ENCODE measurements at places on chromosomes 3 and 15. TPM values are rescaled to one million over a fixed set of nuclear protein-coding genes. Genes with fewer than 3 reads are reported as not detected.

DNA sequence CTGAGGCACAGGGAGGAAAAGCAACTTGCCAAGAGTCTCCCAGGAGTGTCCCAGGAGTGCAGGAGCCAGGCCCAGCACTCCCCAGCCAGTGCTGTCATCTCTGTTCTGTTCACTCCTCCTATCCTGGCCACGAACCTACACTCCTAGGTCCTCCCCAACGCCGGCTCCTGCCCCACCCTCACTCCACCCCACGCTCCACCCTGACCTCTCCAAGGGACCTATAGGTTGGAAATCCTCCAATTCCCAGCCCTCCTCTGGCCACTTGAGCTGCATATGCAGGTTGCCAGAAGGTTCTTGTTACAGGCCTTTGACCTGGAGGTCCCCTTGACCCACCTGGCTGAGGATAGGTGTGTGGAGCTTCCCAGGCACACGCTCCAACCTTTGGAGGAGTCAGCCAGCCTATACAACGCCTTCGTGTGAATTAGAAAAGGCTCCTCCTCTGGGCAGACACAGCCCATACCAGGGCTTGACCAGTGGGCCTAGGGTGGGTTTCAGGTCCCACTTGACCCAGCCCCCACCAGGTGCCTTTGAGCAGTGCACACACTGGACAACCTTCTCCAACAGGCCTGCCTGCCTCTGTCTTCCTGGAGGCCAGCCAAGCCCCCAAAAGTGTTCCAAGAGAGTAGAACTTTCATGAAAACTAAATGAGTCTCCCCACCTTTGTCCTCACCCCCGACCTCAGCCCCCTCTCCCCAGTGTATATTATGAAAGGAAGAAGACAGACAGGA is 167.2 kb upstream of the TLE3 start:
- H3K36me3 ChIP-seq, result no peaks in the 10 kb centered on the region
- DNase-seq, result no peak
- H3K4me3 ChIP-seq, result no peak overlapping the region
- H3K4me1 ChIP-seq, result peaks cover 12% of the 10 kb centered on the region

- no peaks in the 10 kb centered on the region for H3K27me3 ChIP-seq
- H3K36me3 ChIP-seq, result no peaks in the 10 kb centered on the region
- no peaks in the 10 kb centered on the region for H3K4me1 ChIP-seq
- peak; percentile 24 for DNase-seq
- H3K4me3 ChIP-seq, result no peak overlapping the region
Measured at GRCh38 chr3:100316641-100317069, 17.9 kb upstream of the NIT2 start.

- H3K4me3 ChIP-seq, result no peak overlapping the region
- no peak overlapping the region for H3K27ac ChIP-seq
- H3K4me1 ChIP-seq, result no peaks in the 10 kb centered on the region
- no peaks in the 10 kb centered on the region for H3K36me3 ChIP-seq
Measured at GRCh38 chr3:148044151-148044550, 635.0 kb downstream of the ZIC1 start.

GRCh38 chr15:73361337-73361736 is 7.4 kb downstream of the HCN4 start:
- H3K36me3 ChIP-seq, result no peaks in the 10 kb centered on the region
- DNase-seq, result no peak
- H3K4me1 ChIP-seq, result no peaks in the 10 kb centered on the region

DNA sequence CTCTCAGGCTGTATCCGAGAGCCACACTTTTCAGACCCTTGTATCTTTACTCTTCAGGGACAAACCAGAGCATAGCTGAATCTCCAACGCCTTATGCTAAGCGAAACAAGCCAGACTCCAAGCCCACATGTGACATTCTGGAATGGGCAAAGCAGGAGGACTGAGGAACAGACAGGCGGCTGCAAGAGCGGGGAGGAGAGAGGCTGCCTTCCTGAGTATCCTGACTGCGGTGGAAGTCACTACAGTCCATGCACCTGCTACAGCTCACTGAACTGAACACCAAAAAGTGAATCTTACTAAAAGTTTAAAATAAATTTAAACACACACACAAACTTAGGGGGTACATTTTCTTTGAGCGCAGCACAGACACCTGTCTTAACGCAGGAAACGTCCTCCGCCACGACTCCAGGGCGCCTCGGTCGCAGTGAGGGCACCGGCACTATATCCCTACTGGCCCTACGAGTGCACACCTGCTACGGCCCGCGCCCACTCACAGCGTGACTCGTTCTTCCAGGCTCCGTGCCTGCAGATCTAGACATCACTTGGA is 1.4 kb downstream of the CYFIP1 start:
- H3K36me3 ChIP-seq, result no peaks in the 10 kb centered on the region
- H3K4me3 ChIP-seq, result peak overlapping the region; percentile 77

DNA sequence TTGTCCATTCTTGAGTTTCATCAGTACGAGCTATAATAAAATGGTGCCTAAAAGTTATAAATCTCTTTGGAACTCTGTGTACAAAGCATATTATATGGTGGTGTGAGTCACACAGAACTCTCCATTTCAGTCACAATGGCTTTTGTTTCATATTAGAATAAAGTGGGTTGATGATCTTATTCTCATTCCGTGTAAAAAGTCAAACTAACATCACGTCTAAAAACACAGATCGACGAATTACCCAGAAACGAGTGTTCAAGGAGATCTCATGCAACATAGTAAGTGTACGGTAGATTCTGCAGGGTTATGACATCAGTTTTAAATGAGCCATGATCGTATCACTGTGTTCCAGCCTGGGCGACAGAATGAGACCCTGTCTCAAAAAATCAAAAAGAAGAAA is 122.4 kb downstream of the FOXP1 start:
- H3K27ac ChIP-seq, result no peak overlapping the region
- no peaks in the 10 kb centered on the region for H3K4me1 ChIP-seq
- H3K4me3 ChIP-seq, result no peak overlapping the region

DNA sequence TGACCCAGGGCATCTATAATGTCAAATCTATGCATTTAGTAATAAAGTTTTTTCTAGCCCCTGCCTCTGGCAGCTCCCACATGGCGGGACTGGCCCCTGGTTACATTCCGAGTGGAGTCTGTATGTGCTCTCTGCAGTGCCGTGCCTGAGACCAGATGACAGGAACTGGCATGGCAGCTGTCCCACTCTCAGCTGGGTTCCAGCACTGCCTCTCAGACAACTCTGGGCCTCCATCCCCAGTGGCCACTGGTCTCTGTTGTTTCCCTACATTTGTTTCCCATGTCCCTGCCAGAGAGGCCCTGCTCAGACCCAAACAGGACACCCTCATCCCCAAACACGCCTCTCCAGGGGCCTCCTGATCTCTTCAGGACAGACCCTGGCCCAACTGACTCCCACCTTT is 109.3 kb downstream of the OCA2 start:
- no peaks in the 10 kb centered on the region for H3K36me3 ChIP-seq
- H3K4me3 ChIP-seq, result no peak overlapping the region
- H3K27me3 ChIP-seq, result no peaks in the 10 kb centered on the region
- no peak overlapping the region for H3K27ac ChIP-seq

Gene SNTN
- total RNA-seq, result not detected

Gene IL16
- 1.0 TPM for total RNA-seq

Gene PLCB2
- 1.7 TPM for total RNA-seq

Gene TM4SF4
- total RNA-seq, result 0.46 TPM

Data from Panc1 (cell line).